Left ventricle myocardium superior (tissue), 1 donor: ENCODE measurements at places on chromosomes 16 and 17. TPM values are rescaled to one million over a fixed set of nuclear protein-coding genes. Genes with fewer than 3 reads are reported as not detected.

The IQCK gene
- 6.5 TPM for total RNA-seq

GRCh38 chr16:1745181-1745899 lies 26.0 kb downstream of the NME3 start:
- no peak for DNase-seq

The CD300LG gene
- total RNA-seq, result 19.1 TPM

DNA sequence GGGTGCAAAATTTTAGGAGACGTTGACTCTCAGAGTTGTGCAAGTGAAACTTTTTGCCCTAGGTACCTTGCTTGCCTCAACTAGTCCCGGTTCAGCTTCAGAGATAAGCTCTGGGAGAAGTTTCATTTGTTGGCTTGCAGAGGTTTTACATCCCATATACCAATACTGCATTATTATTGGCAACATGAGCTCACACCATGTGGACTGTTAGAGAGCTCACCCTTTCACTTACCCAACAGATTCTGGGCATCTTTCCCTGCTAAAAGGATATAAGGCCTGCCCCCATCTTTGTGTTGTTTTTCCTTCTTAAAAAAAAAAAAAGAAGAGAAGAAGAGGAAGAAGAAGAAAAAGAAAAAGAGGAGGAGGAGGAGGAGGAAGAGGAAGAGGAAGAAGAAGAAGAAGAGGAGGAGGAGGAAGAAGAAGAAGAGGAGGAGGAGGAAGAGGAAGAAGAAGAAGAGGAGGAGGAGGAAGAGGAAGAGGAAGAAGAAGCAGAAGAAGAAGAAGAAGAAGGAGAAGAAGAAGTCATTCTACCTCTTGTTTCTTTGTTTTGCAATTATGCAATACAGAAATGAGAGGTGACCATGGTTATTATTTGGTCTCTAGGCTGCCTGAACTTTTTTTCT lies 292.6 kb upstream of the IRX3 start:
- DNase-seq, result no peak

GRCh38 chr16:51755039-51755501 lies 604.0 kb upstream of the SALL1 start:
- no peak for DNase-seq

The PRSS33 gene
- total RNA-seq, result not detected

The HSD17B1 gene
- 1.4 TPM for total RNA-seq

The VAT1L gene
- 17.7 TPM for total RNA-seq

GRCh38 chr17:29327412-29327811 lies 33.5 kb upstream of the NUFIP2 start:
- DNase-seq, result no peak

DNA sequence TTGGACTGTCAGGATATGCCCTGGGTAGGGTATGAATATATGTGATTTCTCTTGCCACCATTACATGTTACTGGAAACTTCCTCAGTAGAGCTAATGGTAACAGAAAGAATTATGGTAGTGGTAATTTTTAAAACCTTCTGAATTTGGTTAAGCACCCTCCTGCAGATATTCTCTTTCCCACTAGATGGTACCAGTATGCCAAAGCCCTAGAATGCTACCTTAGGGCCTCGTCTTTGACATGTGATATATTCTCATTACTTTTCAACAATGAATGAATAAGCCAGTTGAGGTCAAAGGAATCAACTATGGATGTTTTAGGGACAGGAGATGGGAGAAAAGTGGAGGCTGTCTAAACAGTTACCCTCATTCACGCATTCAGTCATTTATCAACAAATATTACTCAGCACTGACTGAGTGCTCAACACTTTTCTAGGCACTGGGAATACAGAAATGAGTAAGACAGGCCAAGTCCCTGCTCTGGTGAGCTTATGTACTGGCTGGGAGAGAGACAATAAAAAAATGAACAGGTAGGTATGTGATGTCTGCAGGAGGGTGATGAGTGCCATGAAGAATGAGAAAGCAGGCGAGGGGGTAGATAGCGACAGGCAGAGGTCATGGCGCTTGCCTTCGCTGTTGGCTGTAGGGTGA lies 14.7 kb downstream of the CDH13 start:
- no peak for DNase-seq

DNA sequence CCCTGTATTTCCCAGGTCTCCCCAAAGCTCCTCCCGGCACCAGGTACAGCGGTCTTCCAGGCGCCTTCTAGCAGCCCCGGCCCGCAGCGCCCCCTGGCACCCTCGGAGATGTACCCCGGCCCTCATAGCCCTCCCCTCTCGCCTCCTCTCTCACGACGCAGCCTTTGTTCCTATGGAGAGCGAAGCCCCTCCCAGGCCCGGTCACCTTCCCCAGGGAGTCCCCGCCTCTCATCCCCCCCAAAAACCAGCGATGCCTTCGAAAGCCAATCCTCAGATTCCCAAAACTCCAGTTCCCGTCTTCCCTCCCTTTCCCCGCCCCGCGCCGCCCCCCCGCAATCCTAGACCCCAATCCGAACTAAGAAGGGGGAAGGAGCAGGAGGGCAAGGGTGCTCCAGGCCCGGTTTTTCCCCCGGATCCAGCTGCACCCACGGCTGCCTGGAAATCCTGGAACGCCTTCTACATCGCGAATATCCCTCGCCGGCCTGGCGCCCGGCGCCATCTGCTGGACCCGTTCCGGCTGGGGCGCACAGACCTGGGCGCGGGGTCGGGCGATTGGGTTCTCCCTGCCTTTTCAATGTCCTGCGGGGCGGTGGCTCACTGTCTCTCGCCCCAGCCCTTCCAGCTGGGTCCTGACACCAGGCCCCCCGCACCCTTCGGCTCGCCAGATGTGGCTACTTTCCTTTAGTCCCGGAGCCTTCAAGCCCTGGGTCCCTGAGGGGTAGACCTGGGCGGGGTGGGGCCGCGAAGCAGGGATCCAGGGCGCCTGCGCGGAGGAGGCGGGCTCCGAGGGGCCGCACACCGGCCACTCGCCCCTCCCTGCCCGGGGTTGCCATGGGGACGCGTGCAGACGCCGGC lies at the start of gene DNAH2:
DNAH2 (plus strand) TSS at position 844 of the 855 bp plus-strand sequence. CDS start 1,991 bp downstream, outside the sequence.
- peak; percentile 81 for DNase-seq

DNA sequence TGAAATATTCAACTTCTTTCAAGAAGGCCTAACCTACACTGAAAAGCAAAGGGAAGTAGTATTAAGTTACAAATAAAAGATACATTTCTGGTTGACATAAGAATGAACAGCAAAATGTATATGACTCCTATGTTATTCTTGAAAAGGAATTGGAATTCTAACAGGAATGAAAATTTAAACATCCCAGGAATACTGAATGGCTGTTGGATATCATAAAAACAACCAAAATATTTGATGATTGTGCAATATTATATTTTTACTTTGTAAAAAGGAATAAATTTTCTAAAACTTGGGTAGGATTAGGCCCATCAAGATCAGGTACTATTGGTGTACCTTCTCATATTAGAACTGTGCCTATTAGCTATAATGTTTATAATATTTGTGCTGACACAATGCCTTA lies 50.0 kb downstream of the CYB5B start:
- no peak for DNase-seq

DNA sequence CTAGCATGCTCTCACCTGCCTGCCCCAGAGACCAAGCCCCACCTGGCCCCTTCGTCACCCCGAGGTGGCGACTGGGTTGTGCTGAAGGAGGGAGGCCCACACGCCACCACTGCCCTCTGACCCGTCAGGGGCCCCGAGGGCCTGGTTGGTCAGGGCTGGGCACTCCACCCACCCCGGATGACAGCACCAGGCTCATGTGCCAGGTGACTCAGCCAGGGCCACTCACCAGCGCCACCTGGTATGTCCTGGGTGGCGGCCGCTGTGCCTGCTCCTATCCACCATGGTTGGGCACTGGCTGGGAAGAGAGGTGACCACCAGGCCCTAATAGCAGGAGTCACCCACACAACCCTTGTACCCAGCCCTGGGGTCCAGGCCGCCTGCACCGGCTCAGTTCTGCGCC lies 68.9 kb downstream of the JPH3 start:
- DNase-seq, result no peak

DNA sequence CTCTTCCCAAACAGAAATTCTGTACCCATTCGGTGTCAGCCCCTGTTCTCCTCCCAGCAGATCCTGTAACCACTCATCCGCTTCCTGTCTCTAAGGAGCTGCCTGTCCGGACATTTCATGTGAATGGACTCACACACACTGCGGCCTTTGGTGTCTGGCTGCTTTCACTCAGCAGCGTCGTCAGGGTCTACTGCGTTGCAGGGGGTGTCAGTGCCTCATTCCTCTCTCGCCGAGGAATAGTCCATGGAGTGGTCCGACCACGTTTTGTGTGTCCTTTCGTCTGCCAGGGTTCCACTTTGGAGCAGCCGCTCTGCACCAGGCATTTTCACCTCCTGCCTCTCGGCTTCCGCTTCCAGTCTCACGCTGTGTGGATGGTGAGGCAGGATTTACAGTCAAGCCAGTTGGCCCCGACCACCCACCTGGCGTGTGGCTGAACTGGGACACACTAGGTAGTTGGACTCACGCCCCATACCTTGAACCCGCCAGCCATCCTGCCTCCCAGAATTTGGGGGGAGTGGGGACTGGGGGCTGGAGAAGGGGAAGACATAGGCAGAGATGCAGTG lies 188.2 kb upstream of the CIBAR2 start:
- DNase-seq, result no peak

The ANKRD40CL gene
- total RNA-seq, result not detected

- DNase-seq, result peak; percentile 68
These were observed 56.4 kb downstream of the MPRIP start for GRCh38 chr17:17098551-17099179.

The CDH1 gene
- not detected for total RNA-seq

GRCh38 chr17:74235911-74236371 lies 22.6 kb downstream of the TTYH2 start:
- no peak for DNase-seq

The C17orf78 gene
- total RNA-seq, result not detected

DNA sequence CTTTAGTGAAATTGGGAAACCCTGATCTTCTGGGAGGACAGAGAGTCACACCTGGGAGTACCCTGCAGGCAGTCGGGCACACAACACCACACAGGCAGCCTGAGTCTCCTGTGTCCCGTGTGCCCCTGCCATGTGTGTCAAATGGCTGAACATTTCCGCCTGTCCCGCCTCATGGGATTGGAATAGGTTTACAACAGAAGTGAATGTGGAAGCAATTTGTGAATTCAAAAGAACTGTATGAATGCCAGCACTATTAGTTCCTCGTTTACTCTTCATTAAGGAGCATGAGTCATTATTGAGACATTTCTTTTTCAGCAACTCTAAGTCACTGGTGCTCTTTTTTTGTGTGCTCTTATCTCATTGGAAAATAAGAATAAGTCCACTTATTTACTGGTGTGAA lies 226.5 kb downstream of the PMP22 start:
- no peak for DNase-seq

GRCh38 chr16:77112746-77113145 lies 78.2 kb upstream of the MON1B start:
- DNase-seq, result no peak

GRCh38 chr17:80187515-80187941 lies 17.7 kb downstream of the CARD14 start:
- DNase-seq, result peak; percentile 73

- no peak for DNase-seq
These were observed 9.5 kb downstream of the IGSF6 start for GRCh38 chr16:21642861-21643260.

GRCh38 chr16:2820836-2821486 lies 3.9 kb downstream of the PRSS21 start:
- no peak for DNase-seq

- no peak for DNase-seq
These were observed 16.8 kb upstream of the ZNF287 start for GRCh38 chr17:16585796-16586195.

DNA sequence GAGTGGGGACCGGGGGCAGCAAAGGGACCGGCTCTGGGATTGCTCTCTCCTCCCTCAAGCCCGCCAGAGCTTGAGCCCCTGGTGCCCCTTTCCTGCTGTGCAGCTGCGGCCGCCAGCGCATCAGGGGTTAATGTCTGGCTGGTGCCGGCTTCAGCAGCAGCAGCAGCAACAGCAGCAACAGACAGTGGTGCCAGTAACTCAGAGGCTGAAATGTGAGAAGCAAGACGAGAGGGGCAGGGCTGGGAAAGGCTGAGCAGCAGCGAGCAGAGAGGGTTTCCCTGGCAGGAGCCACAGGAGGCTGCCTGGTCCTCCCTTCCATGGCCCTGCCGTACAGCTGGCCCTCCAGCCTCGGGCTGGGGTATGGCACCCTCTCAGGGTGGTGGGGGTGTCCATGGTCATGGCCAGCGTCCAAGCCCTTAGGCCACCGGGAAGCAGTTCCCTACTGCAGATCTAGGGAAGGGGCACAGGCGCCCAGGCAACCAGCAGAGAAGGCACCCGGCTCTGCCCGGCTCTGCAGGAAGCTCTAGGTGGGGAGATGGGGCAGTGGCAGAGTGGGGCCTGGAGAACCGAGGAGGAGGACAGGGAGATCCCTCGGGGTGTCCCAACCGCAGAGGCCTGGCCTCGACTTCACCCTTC lies 21.1 kb upstream of the TFAP4 start:
- DNase-seq, result peak; percentile 70

- DNase-seq, result no peak
These were observed 2.3 kb upstream of the ZNF500 start for GRCh38 chr16:4769306-4769638.

The VWA3A gene
- total RNA-seq, result 0.52 TPM

GRCh38 chr17:52995147-52995546 lies 827.6 kb upstream of the KIF2B start:
- DNase-seq, result no peak

- DNase-seq, result no peak
These were observed 17.9 kb downstream of the GABARAPL2 start for GRCh38 chr16:75584108-75584507.

DNA sequence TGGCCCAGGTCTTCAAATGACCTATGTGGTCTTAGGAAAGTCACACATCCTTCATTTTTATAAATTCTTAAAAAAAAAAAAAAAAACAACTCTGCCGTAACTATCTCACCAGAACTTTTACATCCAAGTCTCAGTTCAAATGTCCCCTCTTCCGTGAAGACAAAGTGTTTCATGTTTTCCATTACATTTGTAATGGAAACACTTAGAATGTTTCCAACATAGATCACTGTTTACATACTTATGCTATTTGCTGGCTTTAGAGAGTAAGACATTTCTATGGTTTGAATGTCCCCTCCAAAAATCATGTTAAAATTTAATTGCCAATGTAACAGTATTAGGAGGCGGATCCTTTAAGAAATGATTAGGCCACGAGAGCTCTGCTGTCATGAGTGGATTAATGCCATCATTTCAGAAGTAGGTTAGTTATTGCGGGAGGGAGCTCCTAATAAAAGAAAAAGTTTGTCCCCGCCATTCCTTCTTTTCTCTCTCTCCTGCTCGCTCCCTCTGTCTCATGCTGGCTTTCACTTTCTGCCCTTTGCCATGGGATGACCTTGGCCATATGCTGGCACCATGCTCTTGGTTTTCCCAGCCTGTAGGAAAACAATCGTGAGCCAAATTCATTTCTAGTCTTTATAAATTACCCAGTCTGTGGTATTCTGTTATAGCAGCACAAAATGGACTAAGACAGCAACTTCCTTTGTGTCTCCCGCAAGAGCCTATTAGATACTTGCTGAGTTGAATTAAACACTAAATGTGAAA lies 887.8 kb upstream of the SOX9 start:
- DNase-seq, result no peak

The PIEZO1 gene
- total RNA-seq, result 19.1 TPM
